Body of pancreas (tissue), 4 donors: ENCODE measurements at places on chromosomes 1 and 21. TPM values are rescaled to one million over a fixed set of nuclear protein-coding genes. Genes with fewer than 3 reads are reported as not detected.

- no peak for DNase-seq
Observed at GRCh38 chr1:215003686-215004085, 78.9 kb upstream of the KCNK2 start.

GRCh38 chr1:85462931-85463649 lies 1.9 kb downstream of the DDAH1 start:
- peak; percentile 64 for DNase-seq

DNA sequence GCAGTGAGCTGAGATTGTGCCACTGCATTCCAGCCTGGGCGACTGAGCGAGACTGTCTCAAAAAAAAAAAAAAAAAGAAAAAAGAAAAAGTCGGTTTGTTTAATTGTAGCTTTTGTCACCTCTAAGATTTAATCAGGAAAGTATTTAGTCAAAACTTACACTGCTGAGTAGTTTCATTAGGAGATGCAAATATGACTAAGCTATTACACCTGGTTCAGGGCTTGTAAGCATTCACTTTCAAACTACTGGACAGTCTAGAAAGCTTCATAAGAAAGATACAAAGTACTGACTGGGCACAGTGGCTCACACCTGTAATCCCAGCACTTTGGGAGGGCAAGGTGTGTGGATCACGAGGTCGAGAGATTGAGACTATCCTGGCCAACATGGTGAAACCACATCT lies 75.9 kb upstream of the CACYBP start:
- no peak for DNase-seq

The ZNF648 gene
- total RNA-seq: not detected

- no peak for DNase-seq
Observed at GRCh38 chr1:88661951-88662699, 21.9 kb upstream of the PKN2 start.

DNA sequence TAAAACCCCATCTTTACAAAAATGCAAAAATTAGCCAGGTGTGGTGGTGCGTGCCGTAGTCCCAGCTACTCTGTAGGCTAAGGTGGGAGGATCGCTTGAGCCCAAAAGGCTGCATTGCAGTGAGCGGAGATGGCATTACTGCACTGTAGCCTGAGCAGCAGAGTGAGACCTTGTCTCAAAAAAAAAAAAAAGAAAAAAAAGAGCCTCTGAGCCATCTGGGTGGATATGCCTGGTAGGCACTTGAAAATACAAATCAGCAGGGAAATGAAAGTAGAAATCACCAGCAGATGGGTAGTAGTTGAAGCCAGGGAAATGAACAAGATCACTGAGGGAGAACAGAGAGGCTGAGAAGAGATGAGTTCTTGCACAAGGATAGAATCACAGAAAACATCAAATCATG lies 131.0 kb upstream of the HMCN1 start:
- DNase-seq: no peak

- DNase-seq: no peak
Observed at GRCh38 chr1:91092503-91092902, 70.7 kb upstream of the ZNF644 start.

DNA sequence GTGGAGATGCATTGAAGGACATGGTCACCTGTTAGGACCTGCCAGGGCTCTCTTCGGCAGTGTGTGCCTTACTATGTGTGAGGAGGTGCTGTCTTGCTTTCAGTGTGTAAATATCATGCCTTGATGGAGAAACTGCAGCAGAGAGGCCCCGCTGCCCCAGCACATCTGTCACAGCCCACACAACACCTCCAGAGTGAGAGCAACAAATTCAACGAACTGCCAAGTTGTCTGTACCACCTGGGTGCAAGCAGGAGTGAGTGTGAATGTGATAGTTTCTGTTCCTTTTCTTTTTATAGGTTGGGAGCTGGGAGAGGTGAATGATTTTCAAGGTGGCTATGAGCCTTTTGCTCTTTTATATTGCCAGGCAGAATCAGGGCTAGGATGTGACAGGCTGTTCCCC lies 114.6 kb upstream of the KIAA0040 start:
- DNase-seq: no peak

DNA sequence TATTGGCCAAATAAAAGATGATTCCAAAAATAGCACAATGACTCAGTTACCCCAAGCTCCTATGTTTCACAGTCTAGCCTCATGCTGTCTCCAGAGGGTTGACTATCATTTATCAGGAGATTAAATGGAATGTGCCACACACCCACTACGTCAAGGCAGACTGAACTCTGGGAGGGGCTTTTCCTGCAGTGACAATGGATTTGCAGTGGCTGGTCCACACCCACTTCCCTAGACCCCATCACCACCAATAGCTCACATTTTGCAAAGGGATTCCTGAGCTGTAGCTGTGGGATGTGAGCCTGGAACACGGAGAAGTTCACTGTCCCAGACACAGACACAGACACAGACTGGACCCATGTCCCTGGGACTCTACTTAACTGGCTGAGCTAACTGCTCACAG lies 77.1 kb downstream of the HLCS start:
- DNase-seq: no peak

The CLIC4 gene
- total RNA-seq: 58.1 TPM

- peak; percentile 29 for DNase-seq
Observed at GRCh38 chr1:30749691-30750583, 7.6 kb downstream of the LAPTM5 start.

DNA sequence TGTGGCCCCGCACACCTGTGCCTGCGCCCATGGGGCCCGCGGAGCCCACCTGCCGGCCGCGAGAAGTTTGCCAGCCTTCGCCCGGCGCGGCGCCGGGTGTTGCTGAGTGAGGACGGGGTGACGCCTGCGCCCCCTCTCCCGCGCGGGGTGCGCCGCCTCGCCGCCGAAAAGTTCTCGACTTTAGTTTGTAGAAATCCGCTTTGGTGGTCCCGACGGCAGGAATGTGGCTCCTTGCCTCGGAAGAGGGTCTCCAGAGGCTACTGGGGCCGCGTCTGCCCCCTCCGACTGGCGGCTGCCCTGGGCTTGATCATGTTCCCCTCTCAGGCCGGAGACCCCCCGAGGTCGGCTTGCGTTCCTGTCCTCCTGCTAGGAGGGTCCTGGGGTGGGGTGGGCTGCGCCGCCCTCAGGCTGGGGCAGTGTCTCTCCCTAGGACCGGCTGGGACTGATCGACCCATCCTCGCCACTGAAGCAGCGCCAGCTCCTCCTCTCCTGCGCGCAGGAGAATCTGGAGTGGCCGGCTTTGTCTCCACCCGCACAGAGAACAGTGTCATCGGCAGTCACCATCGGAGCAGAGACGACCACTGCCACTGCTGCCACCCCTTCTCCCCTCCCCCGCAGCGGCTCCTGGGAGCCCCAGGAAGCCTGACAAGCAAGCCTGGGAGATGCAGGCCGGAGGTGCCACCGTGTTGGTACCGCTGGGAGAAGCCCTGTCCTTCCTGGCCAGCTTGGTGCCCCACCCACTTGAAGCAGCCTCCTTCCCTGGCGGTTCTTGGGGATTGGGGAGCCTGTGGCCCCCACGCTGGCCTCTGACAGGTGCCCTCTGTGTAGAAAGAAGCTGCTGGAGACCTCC lies 553 bp upstream of the SLC30A2 start:
- DNase-seq: peak; percentile 58

The GOLT1A gene
- total RNA-seq: not detected

DNA sequence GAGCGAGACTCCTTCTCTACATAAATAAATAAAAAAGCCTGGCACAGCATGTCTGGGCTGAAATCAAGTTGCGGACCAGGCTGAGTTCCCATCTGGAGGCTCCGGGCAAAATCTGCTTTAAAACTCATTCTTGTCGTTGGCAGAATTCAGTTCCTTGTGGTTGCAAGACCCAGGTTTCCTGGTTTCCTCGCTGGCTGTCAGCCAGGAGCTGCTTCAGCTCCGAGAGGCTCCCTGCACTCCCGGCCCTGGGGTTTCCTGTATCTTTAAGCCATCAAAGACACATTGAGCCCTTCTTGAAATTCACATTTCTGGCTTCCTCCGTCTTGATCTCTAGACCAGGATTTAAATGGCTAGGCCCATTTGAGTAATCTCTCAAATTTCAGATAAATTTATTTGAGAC lies 20.6 kb upstream of the SCCPDH start:
- peak; percentile 36 for DNase-seq

DNA sequence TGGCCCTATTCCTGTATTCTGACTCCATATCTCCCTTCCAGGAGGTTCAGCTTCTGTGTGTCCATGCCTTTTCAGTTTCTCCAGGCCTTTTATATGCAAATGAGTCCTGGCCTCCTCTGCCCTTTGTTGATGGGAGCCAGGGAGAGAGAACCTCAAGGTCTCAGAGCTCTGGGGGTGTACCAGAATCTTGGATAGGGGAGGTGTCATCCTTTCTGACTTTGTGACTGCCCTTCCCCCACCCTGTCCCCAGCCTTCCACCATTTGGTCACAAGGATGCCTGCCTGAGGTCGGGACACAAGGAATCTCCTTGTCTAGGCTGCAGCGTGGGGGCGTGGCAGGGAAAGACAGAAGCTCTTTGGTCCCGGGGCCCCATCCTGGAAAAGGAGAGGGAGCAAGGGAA lies 18.6 kb downstream of the LURAP1 start:
- DNase-seq: no peak

GRCh38 chr1:95233319-95233736 lies 682 bp upstream of the RWDD3 start:
- DNase-seq: peak; percentile 47

GRCh38 chr1:200954434-200954833 lies 59.7 kb downstream of the INAVA start:
- DNase-seq: no peak

The OR2T29 gene
- total RNA-seq: not detected
